Astrocyte (in vitro differentiated cells and primary cell): ENCODE measurements at places on chromosomes 1 and 21.

GRCh38 chr1:199287647-199288046 lies 648.8 kb downstream of the PTPRC start:
- H3K4me3 ChIP-seq = no peak overlapping the region
- no peak for DNase-seq
- H3K4me1 ChIP-seq = no peaks in the 10 kb centered on the region
- H3K36me3 ChIP-seq = no peaks in the 10 kb centered on the region
- H3K27me3 ChIP-seq = no peaks in the 10 kb centered on the region

- peaks cover 9% of the 10 kb centered on the region for H3K4me1 ChIP-seq
- no peak overlapping the region for H3K27ac ChIP-seq
- H3K36me3 ChIP-seq = no peaks in the 10 kb centered on the region
- no peak for DNase-seq
Observed at GRCh38 chr21:41673071-41673470, 93.8 kb downstream of the RIPK4 start.

DNA sequence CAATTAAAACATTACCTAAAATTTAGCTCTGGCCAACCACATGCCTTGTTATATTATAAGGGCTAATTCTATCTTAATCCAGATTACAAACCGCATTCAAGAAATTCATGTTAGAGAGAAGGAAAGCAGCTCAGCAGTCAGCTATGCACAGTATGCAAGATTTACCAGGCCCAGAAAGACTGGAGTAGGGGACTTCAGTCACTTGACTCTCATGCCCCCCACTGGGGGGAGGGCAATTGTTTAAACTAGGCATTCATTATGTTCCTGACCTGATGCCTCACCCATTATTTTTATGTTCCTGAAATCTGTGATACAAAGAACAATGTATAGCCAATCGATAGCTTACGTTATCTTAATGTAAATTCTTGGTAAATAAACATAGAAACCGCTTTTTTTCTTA lies 96.9 kb downstream of the ZNF644 start:
- peaks cover 15% of the 10 kb centered on the region for H3K4me1 ChIP-seq
- no peaks in the 10 kb centered on the region for H3K36me3 ChIP-seq
- H3K27ac ChIP-seq = no peak overlapping the region
- H3K4me3 ChIP-seq = no peak overlapping the region

- no peaks in the 10 kb centered on the region for H3K36me3 ChIP-seq
- no peak overlapping the region for H3K4me3 ChIP-seq
- DNase-seq = no peak
- H3K27ac ChIP-seq = no peak overlapping the region
- H3K4me1 ChIP-seq = no peaks in the 10 kb centered on the region
Observed at GRCh38 chr1:247173431-247173830, 1.6 kb upstream of the ZNF124 start.

DNA sequence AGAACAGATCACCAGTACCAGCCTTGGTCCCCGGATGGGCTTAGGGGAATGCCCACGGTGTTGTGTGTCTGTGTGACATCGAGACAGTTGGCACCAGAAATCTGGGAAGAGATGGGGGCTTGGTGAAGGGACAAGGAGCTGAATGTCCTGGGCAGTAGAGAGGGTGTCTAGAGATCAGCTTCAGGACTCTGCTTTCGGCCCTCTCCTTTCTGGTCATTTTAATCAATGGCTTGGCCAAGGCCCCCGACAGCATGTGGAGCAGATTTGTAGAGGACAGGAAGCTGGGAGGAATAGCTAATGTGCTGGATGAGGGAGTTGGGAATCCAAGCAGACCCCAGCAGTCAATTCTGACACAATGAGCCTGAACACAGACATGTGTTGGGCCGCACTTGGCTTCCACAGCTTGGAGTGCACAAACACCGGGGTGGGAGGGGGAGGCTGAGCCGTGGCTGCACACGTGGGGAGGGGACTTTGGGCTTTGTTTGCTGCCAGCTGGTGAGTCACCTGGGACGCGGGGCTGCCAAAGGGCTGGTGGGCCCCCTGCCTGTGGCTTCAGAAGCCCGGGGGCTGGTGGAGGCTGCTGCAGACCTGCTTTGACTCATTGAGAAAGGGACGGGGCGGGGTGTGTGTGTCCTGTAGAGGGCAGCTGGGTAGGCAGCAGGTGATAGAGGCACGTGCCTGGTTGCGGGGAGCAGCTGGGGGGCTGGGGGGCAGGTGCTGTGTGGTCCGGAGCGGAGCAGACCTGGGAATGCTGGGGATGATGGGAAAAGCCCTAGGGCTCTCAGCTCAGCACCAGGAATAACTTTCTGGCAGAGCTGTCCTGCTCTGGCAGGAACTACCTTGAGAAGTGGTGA lies 20.9 kb downstream of the SLC1A7 start:
- H3K27me3 ChIP-seq = no peaks in the 10 kb centered on the region
- no peaks in the 10 kb centered on the region for H3K36me3 ChIP-seq
- H3K4me1 ChIP-seq = peaks cover 20% of the 10 kb centered on the region
- DNase-seq = peak; percentile 83
- H3K4me3 ChIP-seq = no peak overlapping the region

DNA sequence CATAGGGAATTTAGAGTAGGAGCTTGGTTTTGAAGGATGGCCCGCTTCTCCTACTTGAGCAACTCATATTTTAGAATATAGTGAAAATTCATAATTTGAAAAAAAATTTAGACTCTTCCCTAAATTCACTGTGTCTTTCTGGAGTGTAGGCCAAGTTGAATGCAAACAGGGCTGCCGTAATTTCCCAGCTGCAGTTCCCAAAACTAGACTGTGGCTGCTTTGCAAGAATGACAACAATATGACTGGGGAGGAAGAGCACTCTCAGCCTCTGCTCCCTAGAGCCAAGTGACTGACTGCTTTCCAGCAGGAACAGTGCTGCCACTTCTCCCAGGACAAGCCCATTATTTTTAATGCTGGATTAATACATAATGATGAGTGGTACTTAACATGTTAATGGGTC lies 209.0 kb downstream of the RHOU start:
- no peaks in the 10 kb centered on the region for H3K4me1 ChIP-seq
- H3K27ac ChIP-seq = no peak overlapping the region
- peaks cover 4% of the 10 kb centered on the region for H3K27me3 ChIP-seq
- no peak overlapping the region for H3K4me3 ChIP-seq

DNA sequence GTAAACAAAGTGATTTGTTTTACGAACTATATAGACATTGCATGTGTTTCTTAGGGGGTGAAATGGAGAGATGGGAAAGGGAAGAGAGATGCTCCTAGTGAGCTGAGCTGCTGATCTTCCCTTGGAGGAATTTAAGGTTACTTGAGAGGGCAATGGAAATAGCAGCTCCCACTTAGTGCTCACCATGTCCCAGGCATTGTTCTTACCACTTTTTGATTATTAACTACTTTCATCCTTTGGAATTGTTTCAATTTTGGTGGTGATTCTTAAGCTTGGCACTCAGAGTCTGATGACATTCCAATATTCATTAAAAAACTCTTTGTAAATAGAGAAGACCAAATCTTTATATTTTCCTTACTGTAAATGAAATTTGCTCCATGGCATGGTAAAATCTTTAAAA lies 124.9 kb downstream of the ITSN1 start:
- peak; percentile 63 for DNase-seq
- no peak overlapping the region for H3K27ac ChIP-seq
- no peaks in the 10 kb centered on the region for H3K27me3 ChIP-seq
- peaks cover 19% of the 10 kb centered on the region for H3K4me1 ChIP-seq
- no peak overlapping the region for H3K4me3 ChIP-seq

GRCh38 chr1:3323021-3323795 lies 131.3 kb upstream of the ARHGEF16 start:
- H3K4me3 ChIP-seq = no peak overlapping the region
- no peak overlapping the region for H3K27ac ChIP-seq
- DNase-seq = no peak
- H3K36me3 ChIP-seq = no peaks in the 10 kb centered on the region
- H3K27me3 ChIP-seq = peaks cover 3% of the 10 kb centered on the region
- H3K4me1 ChIP-seq = peaks cover 15% of the 10 kb centered on the region

DNA sequence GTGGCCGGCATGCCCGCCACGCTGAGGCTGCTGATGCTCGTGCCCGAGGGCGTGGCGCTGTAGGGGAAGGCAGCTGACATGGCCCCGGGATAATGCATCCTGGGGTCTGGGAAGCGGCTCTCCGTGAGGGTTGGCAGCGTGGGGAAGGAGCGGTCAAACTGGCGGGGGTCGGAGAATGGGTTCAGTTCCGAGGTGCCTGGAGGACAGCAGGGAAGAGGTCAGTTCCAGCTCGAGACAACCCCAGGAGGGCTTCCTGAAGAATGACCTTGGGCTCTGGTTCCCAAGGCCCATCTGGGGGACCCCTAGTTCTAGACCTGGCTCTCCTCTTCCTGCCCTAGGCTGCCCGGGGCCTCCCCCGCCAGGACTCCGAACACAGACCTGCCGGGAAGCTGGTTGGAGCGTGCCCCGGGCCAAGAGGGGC lies 27.6 kb downstream of the RUNX3 start:
- H3K27ac ChIP-seq = no peak overlapping the region
- H3K27me3 ChIP-seq = peaks cover 19% of the 10 kb centered on the region
- no peak overlapping the region for H3K4me3 ChIP-seq
- no peak for DNase-seq

GRCh38 chr1:222880587-222880986 lies 65.7 kb downstream of the DISP1 start:
- no peaks in the 10 kb centered on the region for H3K4me1 ChIP-seq
- H3K36me3 ChIP-seq = no peaks in the 10 kb centered on the region
- H3K27ac ChIP-seq = peak overlapping the region; percentile 48

DNA sequence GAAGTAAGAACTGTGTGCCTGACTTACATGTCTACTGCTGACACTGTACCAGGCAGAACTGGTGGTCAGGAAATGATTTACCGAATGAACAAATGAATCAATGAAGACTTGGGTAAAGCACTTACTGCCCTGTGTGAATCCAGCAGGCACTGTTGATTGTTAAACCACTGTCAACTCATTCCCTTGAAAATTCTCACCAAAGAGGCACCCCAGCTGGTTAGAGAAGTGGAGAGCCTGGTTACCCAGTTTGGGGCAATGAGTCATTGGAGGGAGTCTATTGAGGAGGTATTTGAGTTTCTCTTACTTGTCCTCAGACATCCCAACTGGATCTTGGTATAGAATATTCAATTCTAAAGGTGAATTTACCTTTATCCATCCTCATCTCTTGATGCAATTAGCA lies 34.2 kb downstream of the JUN start:
- H3K4me1 ChIP-seq = peaks cover 20% of the 10 kb centered on the region
- no peaks in the 10 kb centered on the region for H3K27me3 ChIP-seq
- DNase-seq = no peak
- H3K4me3 ChIP-seq = no peak overlapping the region

DNA sequence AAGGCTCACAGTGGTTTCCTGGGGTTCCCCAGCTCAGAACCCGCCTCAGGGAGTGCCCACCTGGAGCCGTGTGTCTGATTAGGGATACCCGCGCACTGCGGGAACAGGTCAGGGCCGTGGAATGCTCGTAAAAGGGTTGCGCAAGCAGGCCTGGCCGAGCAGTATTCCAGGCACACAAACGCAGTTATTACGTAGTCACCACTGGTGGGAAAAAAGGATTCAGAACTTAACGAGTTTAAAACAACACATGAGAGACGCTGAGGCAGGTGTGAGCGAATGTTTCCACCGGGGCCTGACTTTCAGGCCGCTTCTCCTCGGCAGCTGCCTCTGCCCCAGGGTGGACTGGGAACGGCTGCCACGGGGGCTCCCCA lies 18.2 kb downstream of the PLCH2 start:
- H3K36me3 ChIP-seq = no peaks in the 10 kb centered on the region
- DNase-seq = peak; percentile 2
- H3K4me3 ChIP-seq = no peak overlapping the region
- H3K27me3 ChIP-seq = no peaks in the 10 kb centered on the region

- no peaks in the 10 kb centered on the region for H3K27me3 ChIP-seq
- no peak overlapping the region for H3K27ac ChIP-seq
- no peak overlapping the region for H3K4me3 ChIP-seq
- no peaks in the 10 kb centered on the region for H3K36me3 ChIP-seq
Observed at GRCh38 chr1:189530162-189530561, 947.5 kb downstream of the BRINP3 start.

GRCh38 chr1:156808186-156809030 lies 8.2 kb downstream of the SH2D2A start:
- no peak for DNase-seq
- no peaks in the 10 kb centered on the region for H3K36me3 ChIP-seq
- H3K4me3 ChIP-seq = no peak overlapping the region
- H3K27ac ChIP-seq = no peak overlapping the region
- peaks cover 2% of the 10 kb centered on the region for H3K27me3 ChIP-seq

- H3K4me3 ChIP-seq = peak overlapping the region; percentile 89
- DNase-seq = peak; percentile 39
- peak overlapping the region; percentile 98 for H3K27ac ChIP-seq
Observed at GRCh38 chr1:23960291-23961020, 828 bp downstream of the PNRC2 start.

GRCh38 chr1:72018562-72018961 lies 263.8 kb downstream of the NEGR1 start:
- H3K4me3 ChIP-seq = no peak overlapping the region
- H3K36me3 ChIP-seq = no peaks in the 10 kb centered on the region
